NCI-H460 (cell line): ENCODE measurements at places on chromosomes 1 and 21.

GRCh38 chr1:160645386-160646130, 1.3 kb downstream of the SLAMF1 start:
- no peak for DNase-seq

- DNase-seq = no peak
Observed at GRCh38 chr1:151774256-151774922, 11.1 kb upstream of the MRPL9 start.

- DNase-seq = no peak
Observed at GRCh38 chr1:227318853-227319607, 738 bp upstream of the CDC42BPA start.

DNA sequence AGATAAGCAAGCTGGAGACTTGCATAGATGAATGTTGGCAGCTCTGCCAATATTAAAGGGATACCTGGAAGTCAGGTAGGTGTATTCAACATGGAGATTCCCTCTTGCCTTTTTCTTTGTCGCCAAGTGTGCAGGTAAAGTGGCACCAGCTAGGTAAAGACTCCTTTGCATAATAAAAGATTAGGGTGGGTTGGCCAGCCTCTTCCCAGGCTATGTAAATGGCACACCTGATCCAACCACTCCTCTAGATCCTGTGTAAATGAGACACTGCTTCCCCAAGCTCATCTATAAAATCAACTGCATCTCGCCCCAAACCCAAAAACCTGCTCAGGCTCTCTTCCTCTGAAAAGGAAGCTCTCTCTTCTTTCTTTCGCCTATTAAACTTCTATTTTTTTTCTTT, 100.8 kb upstream of the DSCAM start:
- DNase-seq = no peak

- DNase-seq = no peak
Observed at GRCh38 chr1:73909043-73909562, 288.9 kb downstream of the LRRIQ3 start.

- no peak for DNase-seq
Observed at GRCh38 chr1:23169727-23170335, 1.2 kb upstream of the LUZP1 start.

- DNase-seq = no peak
Observed at GRCh38 chr1:118863688-118864087, 124.5 kb downstream of the TBX15 start.
